Caco-2 (cell line): ENCODE measurements at places on chromosomes 16 and 17.

- H3K27ac ChIP-seq, result no peak overlapping the region
- H3K27me3 ChIP-seq, result no peaks in the 10 kb centered on the region
- no peak for DNase-seq
Measured at GRCh38 chr16:52603015-52603414, 56.1 kb upstream of the TOX3 start.

GRCh38 chr16:56871172-56871593 lies 6.2 kb downstream of the SLC12A3 start:
- no peak overlapping the region for H3K27ac ChIP-seq
- no peaks in the 10 kb centered on the region for H3K36me3 ChIP-seq
- H3K4me3 ChIP-seq, result no peak overlapping the region
- peak; percentile 76 for DNase-seq

- H3K4me3 ChIP-seq, result no peak overlapping the region
- DNase-seq, result no peak
- H3K27me3 ChIP-seq, result no peaks in the 10 kb centered on the region
- no peak overlapping the region for H3K27ac ChIP-seq
- H3K4me1 ChIP-seq, result no peaks in the 10 kb centered on the region
- no peaks in the 10 kb centered on the region for H3K36me3 ChIP-seq
Measured at GRCh38 chr17:57766318-57766943, 21.3 kb upstream of the CCDC182 start.

DNA sequence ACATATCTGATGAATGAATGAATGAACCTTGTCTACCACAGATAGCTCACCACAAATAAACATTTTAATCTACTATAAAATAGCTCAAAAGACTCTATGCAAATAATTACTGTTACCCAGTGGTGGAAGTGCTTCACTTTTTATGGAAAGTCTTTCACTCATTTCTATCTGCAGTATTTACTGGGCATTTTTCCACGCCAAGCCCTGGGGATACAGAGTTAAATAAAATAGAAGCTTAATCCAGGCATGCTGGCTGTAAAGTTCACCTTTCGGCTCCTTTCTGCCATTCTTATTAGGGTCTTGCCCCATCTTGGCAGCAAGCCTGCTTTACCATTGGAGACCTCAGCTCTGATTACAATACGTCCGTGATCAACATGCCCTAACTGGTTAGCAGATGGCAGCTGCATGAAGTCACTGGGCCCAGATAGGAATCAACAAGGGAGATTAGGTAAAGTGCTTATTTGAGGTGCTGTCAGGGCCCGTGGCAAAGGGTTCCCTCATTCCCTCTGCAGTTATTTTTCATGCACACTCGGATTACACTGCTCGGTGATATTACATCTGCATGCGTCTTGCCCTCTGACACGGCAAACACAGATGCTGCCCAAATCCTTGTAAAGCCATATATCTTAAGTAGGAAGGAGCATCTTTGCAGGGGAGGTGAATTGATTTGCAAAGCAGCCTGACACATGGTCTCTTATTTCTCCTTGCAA lies 648.9 kb downstream of the WWOX start:
- no peak overlapping the region for H3K4me3 ChIP-seq
- no peaks in the 10 kb centered on the region for H3K27me3 ChIP-seq
- no peak for DNase-seq
- no peaks in the 10 kb centered on the region for H3K36me3 ChIP-seq

DNA sequence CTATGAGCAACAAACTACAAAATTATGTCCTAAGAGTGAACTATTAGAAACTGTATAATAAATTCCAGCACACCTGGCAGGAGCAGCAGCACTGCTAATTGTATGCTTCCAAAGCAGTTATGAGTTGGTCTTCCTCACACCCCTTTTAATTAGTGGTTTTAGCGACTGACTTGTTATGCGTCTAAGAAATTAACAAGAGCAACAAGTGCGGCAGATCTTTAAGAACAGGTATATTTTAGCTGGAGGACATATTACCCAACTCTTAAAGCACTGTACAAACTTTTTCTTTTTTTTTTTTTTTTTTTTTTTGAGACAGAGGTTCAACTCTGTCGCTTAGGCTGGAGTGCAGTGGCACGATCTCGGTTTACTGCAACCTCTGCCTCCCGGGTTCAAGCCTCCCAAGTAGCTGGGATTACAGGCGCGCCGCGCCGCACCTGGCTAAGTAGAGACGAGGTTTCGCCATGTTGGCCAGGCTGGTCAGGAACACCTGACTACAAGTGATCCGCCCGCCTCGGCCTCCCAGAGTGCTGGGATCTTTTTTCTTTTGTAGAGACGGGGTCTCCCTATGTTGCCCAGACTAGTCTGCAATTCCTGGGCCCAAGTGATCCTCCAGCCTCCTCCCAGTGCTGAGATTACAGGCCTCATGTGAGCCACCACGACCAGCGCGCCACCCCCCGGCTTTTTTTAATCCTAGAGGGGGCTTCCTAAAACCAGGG lies 1.6 kb upstream of the FBXL20 start:
- no peak for DNase-seq
- no peaks in the 10 kb centered on the region; the same call in 1 of the 2 replicates for H3K36me3 ChIP-seq
- H3K4me1 ChIP-seq, result peaks cover 10% of the 10 kb centered on the region; the same call in 1 of the 2 replicates
- H3K4me3 ChIP-seq, result no peak overlapping the region
- no peaks in the 10 kb centered on the region for H3K27me3 ChIP-seq
- H3K27ac ChIP-seq, result peak overlapping the region; percentile 81

GRCh38 chr17:15451680-15452079 lies 15.7 kb downstream of the CDRT4 start:
- no peak for DNase-seq
- no peaks in the 10 kb centered on the region for H3K36me3 ChIP-seq
- 0 out of 2 replicates have a peak, but pooled peaks cover 8% of the 10 kb centered on the region for H3K4me1 ChIP-seq
- H3K4me3 ChIP-seq, result no peak overlapping the region
- H3K27ac ChIP-seq, result no peak overlapping the region

DNA sequence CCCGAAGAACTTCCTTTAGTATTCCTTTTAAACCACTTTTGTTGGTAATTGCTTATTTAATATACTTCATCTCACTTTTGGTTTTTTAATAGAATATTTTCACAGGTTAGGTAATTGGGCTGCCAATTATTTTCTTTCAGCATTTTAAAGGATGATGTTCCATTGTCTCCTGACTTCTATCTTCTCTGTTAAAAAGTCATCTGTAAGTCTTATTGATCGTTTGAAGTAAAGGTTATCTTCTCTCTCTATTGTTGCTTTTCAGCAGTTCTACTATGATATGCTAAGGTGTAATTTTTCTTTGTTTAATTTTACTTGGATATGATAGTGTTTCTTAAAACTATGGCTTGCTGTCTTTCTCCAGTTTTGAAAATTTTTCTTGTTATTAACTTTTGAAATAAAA lies 307.5 kb downstream of the MAP2K4 start:
- H3K27ac ChIP-seq, result no peak overlapping the region
- H3K36me3 ChIP-seq, result no peaks in the 10 kb centered on the region
- H3K27me3 ChIP-seq, result no peaks in the 10 kb centered on the region
- no peaks in the 10 kb centered on the region for H3K4me1 ChIP-seq
- DNase-seq, result no peak

- no peaks in the 10 kb centered on the region for H3K36me3 ChIP-seq
- no peaks in the 10 kb centered on the region for H3K27me3 ChIP-seq
- no peaks in the 10 kb centered on the region for H3K4me1 ChIP-seq
- DNase-seq, result no peak
- no peak overlapping the region for H3K4me3 ChIP-seq
Measured at GRCh38 chr17:31299624-31300023, 2.6 kb upstream of the OMG start.

- H3K27ac ChIP-seq, result no peak overlapping the region
- no peaks in the 10 kb centered on the region for H3K27me3 ChIP-seq
- no peak overlapping the region for H3K4me3 ChIP-seq
- no peaks in the 10 kb centered on the region for H3K4me1 ChIP-seq
- H3K36me3 ChIP-seq, result no peaks in the 10 kb centered on the region
Measured at GRCh38 chr17:6067060-6067459, 3.1 kb upstream of the WSCD1 start.

DNA sequence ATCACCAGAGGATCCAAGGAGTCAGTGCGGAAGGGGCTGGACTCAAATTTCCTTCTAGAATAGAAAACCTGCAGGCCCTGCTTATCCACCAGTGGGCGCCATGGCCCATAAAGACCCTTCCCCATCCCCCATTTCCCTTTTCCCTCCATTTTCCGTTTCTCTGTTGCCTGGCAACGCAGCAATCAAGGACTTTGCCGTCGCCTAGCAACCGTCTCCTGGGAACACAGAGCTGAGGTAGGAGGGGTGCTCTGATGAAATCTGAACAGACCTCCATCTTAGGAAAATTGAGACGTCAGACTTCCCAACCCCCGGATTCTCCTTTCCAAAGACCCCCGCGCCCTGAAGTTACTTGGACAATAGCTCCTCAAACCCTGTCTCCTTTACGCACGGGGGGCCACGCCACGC lies 5.7 kb downstream of the DLG4 start:
- peaks cover 4% of the 10 kb centered on the region; the same call in 1 of the 2 replicates for H3K4me1 ChIP-seq
- peak overlapping the region; percentile 22 for H3K4me3 ChIP-seq
- H3K27ac ChIP-seq, result peak overlapping the region; percentile 98
- no peaks in the 10 kb centered on the region for H3K36me3 ChIP-seq

DNA sequence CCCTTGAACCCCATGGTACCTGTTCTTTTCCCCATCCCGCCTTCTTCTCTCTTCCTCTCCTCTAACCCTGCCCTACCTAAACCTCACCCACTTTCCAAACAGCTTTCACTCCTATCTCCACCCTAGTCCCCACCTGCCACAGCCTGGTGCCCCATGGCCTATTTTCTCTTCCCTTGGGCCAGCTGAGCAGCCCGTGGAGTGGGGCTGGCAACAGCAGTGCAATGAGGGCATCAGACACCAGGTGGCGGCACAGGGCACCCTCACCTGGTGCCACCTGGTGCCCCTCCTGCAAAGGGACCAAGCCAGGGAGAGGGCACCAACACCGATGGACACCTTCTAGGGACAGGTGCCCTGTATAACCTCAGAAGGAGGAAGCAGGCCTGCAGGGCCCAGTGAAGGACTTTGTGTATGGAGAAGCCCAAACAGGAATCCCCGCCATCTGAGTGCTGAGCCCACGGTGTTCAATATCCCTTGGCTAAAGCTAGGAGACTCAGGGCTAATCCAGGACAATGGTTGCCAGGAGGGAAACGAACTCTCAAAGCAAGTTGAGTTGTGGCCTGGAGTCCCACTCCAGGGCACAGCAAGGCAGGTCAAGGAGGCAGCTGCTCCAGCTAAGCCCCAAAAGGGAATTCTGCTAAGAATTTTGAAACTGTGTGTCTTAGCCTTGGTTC lies 4.0 kb upstream of the ABCC3 start:
- H3K4me1 ChIP-seq, result peaks cover 50% of the 10 kb centered on the region
- peak; percentile 81 for DNase-seq
- H3K27ac ChIP-seq, result no peak overlapping the region
- no peaks in the 10 kb centered on the region for H3K36me3 ChIP-seq
- no peak overlapping the region for H3K4me3 ChIP-seq
- H3K27me3 ChIP-seq, result no peaks in the 10 kb centered on the region

DNA sequence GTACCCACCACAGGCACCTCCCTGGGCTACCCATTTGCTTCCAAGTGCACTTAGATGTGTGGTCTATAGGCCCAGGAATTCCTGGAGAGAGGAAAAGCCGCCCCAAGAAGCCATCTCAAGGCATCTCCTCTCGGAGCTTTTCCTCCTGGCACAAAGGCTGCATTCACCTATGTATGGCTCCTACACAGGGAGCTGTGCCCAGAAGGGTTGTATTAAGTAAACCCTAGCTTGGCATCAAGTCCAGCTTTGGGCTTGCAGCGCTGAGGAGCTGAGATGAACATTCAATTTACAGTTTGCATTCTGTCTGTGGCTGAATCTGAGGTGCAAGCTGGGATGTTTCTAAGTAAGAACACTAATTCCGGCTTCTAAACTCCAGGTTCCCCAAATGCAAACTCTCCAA lies 81.3 kb downstream of the CDYL2 start:
- DNase-seq, result no peak
- H3K27me3 ChIP-seq, result no peaks in the 10 kb centered on the region
- no peak overlapping the region for H3K27ac ChIP-seq
- H3K4me1 ChIP-seq, result no peaks in the 10 kb centered on the region
- no peak overlapping the region for H3K4me3 ChIP-seq
- H3K36me3 ChIP-seq, result no peaks in the 10 kb centered on the region

DNA sequence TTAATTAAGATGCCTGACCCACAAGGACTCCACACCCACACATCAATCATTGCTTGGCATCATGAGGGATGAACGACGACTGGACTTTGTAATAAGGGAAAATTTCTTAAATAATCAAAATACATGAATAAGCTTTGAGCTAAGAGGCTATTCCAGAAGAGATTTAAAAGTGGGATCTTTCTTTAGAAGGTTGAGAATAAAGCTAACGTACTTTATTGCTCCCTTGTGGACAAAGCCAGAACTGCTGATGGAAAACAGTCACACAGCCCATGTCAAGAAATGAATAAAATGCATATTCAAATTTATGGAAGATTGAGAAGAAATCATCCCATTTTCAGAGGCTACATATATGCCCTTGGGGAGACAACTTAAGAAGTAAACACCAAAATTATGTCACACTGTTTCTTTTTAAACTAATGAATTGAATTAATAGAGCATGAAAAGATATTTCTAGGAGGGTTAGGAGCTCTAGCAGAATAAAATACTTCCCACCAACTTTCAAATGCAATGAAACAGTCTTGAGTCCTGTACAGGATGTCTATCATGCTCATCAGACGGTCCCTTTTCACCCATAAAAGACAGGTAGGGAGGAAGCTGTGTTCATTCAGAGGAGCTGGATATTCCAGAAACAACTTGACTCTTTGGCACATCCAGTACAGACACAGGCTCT lies 60.2 kb upstream of the PHOSPHO1 start:
- H3K36me3 ChIP-seq, result 0 out of 2 replicates have a peak, but pooled peaks cover 4% of the 10 kb centered on the region
- no peaks in the 10 kb centered on the region for H3K27me3 ChIP-seq
- peak; percentile 61 for DNase-seq

GRCh38 chr17:78798695-78799559 lies 16.9 kb upstream of the CYTH1 start:
- no peaks in the 10 kb centered on the region for H3K4me1 ChIP-seq
- peak overlapping the region; percentile 17 for H3K27ac ChIP-seq
- no peaks in the 10 kb centered on the region for H3K27me3 ChIP-seq
- peaks cover 5% of the 10 kb centered on the region for H3K36me3 ChIP-seq
- no peak overlapping the region for H3K4me3 ChIP-seq

DNA sequence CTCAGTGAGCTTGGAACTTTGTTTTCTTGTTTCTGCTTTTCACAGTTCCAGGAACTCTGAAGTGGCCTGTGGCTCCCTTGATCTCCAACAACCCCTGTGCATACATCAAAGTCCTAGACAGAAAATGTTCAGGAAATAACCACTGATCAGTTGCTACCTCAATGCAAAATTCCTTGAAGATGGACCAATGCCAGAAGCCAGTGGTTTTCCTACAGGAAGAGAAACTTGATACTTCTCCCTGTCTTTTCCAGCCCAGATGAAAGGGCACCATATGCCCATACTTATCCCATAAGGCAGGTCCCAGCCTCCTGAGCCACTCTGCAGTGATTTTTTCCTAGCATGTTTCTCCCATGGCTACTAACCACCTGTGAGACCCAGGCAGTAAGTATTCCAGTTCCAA lies 12.3 kb upstream of the CDRT4 start:
- H3K4me1 ChIP-seq, result peaks cover 3% of the 10 kb centered on the region; the same call in 1 of the 2 replicates
- no peaks in the 10 kb centered on the region for H3K36me3 ChIP-seq
- no peaks in the 10 kb centered on the region for H3K27me3 ChIP-seq
- H3K4me3 ChIP-seq, result no peak overlapping the region

GRCh38 chr16:75229172-75230031 lies 10.6 kb downstream of the CTRB1 start:
- H3K27me3 ChIP-seq, result no peaks in the 10 kb centered on the region
- H3K4me3 ChIP-seq, result no peak overlapping the region
- no peak for DNase-seq
- H3K27ac ChIP-seq, result no peak overlapping the region
- H3K36me3 ChIP-seq, result peaks cover 3% of the 10 kb centered on the region
- no peaks in the 10 kb centered on the region for H3K4me1 ChIP-seq

- no peak overlapping the region for H3K4me3 ChIP-seq
- H3K36me3 ChIP-seq, result no peaks in the 10 kb centered on the region
- H3K27ac ChIP-seq, result no peak overlapping the region
- H3K4me1 ChIP-seq, result no peaks in the 10 kb centered on the region
- no peak for DNase-seq
Measured at GRCh38 chr17:9968881-9969280, 63.8 kb upstream of the RCVRN start.
